ENCODE measurements at places on chromosomes 3 and 15. TPM values are rescaled to one million over a fixed set of nuclear protein-coding genes. Genes with fewer than 3 reads are reported as not detected.

Gene RTP3
- total RNA-seq = not detected

Gene SLC22A13
- total RNA-seq = 0.73 TPM

Gene DPPA2
- not detected for total RNA-seq

Gene TRIM59
- total RNA-seq = 25.3 TPM

Gene NOX5
- 339 TPM for total RNA-seq

DNA sequence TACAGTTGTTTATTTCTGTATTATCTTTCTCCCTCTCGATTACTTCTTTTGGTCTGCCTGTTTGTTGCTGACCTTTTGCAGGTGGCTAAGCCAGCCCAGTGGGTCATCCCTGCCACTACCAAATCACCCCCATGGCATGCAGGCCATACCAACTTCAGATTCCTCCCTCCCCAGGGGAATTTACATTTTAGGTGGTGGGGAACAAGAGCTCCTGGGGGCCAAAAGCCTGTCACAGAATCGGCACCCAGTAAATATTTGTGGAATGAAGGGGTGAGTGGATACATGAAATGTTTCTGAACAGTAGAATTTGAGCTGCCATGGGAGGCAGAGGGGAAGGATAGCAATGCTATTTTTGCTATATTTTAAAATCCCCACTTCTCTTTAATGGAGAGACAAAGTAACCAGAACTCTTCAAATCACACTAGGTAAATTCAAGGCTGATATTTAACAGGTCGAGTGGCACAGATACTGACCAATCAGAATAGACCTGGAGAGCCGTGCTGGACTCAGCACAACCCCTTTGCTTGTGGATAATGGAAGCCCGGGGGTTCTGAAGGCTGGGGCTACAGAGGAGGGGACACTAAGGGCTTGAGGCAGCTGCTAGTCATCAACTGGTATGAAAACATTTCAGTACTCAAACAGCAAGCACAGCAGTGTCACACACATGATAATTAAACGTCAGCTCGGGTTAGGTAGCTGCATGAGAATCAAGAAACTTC is 54.3 kb upstream of the SMAD3 start:
- H3K36me3 ChIP-seq = no peaks in the 10 kb centered on the region
- no peak overlapping the region for H3K27ac ChIP-seq
- H3K4me3 ChIP-seq = no peak overlapping the region

Measured in PC-3 (cell line).